ENCODE measurements at places on chromosomes 1 and 21.

- DNase-seq: no peak
Observed at GRCh38 chr1:38243106-38243505, 196.5 kb upstream of the POU3F1 start.

DNA sequence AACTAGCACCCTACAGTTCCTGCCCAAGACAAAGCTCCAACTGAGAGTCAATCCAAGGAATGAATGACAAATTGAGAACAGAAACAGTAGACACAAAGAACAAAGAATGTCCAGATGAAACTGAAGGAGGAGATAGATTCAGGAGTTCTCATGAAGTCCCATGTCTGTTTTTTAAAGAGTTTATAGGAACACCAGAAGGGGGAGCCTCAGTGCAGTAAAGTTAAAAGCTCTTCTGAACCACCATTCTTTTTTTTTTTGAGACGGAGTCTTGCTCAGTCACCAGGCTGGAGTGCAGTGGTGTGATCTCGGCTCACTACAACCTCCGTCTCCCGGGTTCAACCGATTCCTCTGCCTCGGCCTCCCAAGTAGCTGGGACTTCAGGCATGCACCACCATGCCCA is 323.6 kb downstream of the MRPL39 start:
- DNase-seq: no peak

- no peak for DNase-seq
Observed at GRCh38 chr1:1182491-1183220, 9.0 kb downstream of the TTLL10 start.

- DNase-seq: no peak
Observed at GRCh38 chr1:66364578-66365391, 169.2 kb upstream of the SGIP1 start.

- no peak for DNase-seq
Observed at GRCh38 chr1:237879195-237879594, 11.5 kb downstream of the ZP4 start.

DNA sequence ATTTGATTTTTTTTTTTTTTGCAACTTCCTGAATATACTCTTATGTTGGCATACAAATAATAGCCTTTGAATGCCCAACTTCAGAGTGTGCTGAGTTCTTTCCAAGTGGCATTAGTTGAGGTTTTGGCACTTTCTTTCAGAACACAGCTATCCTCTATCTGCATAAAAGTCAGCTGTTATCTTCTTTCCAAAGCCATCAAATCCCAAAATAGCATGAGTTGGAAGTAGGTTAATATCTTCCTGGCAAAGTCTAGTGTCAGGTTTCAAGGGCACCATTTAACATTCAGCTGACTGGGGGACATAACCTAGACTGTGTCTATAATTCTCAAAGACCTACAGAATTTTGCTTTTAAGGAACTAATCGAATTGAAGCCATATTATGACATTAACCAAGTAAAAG is 223.9 kb downstream of the PLPP3 start:
- DNase-seq: no peak

DNA sequence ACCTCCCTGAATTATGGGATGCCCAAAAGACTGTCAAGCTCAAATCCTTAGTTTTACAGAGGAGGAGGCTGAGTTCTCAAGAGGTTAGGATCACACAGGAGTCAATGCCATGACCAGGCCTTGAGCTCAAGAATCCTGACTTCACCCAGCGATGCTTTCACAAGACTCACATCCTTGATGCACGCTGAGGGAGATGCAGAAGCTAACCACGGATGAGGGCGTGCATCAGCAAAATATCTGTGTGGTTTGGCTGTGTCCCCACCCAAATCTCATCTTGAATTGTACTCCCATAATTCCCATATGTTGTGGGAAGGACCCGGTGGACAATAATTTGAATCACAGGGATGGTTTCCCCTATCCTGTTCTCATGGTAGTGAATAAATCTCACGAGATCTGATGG is 133.2 kb downstream of the KCNJ6 start:
- DNase-seq: no peak

GRCh38 chr1:52002038-52002917 is 11.8 kb upstream of the RAB3B start:
- DNase-seq: peak; percentile 53

DNA sequence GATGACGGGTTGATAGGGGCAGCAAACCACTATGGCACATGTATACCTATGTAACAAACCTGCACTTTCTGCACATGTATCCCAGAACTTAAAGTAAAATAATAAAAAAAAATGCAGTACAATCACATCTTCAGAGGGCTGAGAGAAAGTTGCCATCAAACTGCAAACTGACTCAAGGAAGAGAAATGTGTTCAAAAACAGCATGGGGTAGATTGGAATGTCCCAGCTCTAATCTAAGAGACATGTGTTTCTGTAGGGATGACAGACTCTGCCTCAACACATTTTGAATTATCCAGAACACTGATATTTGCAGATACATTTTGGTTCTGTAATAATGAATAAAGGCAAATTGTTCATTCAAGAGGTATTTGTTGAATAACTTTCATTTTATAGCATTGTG is 171.2 kb upstream of the RUNX1 start:
- no peak for DNase-seq

GRCh38 chr1:101235696-101236515 is 913 bp upstream of the S1PR1 start:
- peak; percentile 58 for DNase-seq

GRCh38 chr1:6510493-6510892 is 19.0 kb upstream of the PLEKHG5 start:
- DNase-seq: no peak

- DNase-seq: no peak
Observed at GRCh38 chr1:213661302-213661701, 326.5 kb upstream of the PROX1 start.

DNA sequence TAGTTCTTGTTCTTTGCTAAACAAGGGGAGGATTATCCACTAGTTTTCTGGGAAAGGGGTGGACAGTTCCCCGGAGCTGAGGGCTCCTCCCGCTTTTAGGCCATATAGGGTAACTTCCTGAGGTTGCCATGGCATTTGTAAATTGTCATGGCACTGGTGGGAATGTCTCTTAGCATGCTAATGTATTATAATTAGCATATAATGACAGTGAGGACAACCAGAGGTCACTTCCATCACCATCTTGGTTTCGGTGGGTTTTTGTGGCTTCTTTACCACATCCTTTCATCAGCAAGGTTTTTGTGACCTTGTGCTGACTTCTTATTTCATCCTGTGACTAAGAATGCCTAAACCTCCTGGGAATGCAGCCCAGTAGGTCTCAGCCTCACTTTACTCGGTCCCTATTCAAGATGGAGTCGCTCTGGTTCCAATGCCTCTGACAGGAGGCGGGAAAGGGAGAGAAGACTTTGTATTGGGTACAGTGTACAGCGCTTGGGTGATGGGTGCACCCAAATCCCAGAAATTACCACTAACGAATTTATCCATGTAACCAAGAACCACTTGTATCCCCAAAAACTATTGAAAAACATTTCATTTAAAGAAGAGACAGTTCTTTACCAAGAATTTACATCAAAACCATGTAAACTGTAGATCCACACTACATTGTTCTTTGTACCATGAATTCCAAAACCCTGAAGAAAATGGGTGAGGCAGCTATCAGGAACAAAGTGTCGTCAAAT is 8.7 kb upstream of the SLC2A5 start:
- DNase-seq: peak; percentile 2

DNA sequence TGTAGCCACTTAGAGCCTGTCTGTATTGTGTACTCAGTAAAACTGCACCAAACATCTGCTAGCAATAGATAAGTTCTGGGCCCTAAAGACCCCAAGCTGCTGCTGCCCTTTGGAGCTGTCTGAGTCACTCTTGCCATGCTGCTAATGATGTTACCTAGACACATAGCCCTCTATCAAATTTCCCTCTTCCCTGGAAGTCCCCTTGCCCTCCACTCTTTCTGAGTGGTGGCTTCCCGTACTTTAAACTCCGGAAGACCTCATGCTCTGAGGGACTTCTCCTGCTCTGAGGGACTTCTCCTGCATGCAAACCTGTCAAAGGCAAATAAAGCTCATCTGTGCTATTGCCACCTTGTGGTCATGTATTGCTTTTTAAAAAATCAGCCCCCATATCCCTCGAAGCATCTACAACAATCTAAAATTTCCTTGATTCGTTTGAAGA is 34.0 kb downstream of the FH start:
- no peak for DNase-seq

DNA sequence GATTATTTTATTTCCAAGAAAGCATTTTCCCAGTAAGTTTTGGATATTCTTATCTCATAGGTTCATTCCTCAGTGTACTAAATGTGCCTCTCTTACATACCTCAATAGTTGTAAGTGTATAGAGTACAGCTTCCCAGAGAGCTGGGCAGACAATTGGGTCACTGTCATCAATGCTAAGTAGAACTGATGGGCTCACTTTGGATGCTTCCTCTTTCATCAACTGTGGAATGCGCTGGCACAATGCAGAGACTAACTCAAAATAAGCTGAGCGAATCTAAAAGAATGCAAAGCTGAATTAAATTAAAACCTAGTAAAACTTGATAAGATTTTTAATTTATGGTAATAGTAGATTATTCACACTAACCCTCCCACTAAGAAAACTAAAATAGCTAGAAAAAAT is 21.5 kb downstream of the LTN1 start:
- no peak for DNase-seq

DNA sequence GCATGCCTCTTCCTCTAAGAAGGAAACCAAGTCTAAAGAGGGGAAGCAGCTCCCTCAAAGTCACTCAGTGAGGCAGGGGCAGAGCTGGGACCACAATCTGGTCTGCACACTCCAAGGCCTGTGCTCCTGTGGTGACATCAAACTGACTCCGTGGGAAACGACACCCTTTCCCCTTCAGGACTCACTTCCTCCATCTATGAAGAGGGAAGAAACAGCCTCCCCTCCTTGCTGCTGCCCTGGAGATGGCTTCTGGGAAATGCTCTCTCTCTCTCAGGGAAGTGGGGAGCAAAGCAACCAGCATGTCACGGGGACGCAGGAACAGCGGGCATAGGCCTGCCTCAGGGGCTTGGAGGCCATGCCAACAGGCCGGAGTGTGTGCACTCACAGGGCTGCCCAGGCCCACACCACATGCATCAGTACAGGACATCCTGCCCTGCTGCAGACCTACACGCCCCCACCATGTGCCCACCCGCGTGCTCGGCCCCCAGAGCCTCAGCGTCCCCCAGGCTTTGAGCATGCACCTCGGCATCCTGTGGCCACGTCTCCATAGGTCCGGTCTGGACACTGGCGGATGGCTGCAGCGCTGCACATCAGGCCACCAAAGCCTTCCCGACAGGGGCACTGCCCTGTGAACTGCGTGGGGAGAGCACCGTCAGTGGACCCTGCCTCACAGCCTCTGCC is 25.7 kb downstream of the LAMB3 start:
- no peak for DNase-seq

DNA sequence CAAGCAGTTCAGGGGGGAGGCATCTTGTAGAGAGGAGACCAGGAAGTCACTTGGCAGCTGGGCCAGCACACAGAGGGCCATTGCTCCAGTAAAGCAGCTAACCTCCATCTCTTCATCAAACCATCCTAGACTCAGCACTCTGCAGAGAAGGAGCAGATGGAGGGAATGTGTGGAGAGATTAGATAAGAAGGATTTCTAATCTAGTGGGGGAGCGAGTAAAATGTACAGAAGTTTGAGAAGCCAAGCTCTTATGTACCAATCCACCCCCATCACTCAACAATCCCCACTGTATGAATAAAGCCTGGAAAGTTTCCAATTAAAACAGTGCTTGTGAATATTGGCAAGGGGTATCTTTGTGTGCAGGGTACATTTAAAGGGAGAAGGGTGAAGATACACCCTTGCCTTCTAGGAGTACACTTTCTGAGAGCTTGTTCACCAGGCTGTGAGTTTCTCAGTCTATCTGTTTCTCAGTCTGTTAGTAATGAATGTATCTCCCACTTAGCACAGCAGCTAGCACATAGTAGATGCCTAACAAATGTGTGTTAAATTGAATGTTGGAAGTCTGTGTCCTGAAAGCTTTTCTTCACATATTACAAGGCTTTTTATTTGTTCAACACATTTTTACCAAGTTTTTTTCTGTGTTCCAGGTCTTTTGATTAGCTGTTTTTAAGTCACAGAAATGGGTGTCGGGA is 142.7 kb upstream of the UBE2U start:
- no peak for DNase-seq
